ENCODE measurements at places on chromosomes 7 and 10.
A peak's percentile ranks its signal among the peaks of the same experiment; 100 is the strongest.

DNA sequence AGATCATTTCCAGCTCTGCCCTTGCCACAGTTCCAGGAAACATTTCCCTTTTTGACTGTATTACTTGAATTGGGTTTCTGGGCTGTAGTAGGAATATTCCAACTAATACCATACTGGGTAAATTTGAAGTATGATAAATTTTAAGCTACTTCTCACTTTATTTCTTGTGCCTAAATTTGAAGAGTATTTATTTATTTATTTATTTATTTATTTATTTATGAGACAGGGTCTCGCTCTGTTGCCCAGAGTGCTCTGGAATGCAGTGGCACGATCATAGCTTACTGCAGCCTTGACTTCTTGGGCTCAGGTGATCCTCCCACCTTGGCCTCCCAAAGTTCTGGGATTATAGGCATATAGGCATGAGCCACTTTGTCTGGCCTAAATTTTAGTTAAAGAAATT, 105.5 kb downstream of the TPST1 start:
- no peak for DNase-seq
- H3K4me3 ChIP-seq = no peak overlapping the region
- H3K4me1 ChIP-seq = peaks cover 8% of the 10 kb centered on the region
- H3K27ac ChIP-seq = peak overlapping the region; percentile 10

- H3K4me3 ChIP-seq = no peak overlapping the region
- no peak for DNase-seq
- H3K27me3 ChIP-seq = no peaks in the 10 kb centered on the region
- no peak overlapping the region for H3K27ac ChIP-seq
- no peaks in the 10 kb centered on the region for H3K36me3 ChIP-seq
These were observed 56.4 kb upstream of the ECHDC3 start for GRCh38 chr10:11685787-11686218.

- peaks cover 18% of the 10 kb centered on the region for H3K4me1 ChIP-seq
- H3K27ac ChIP-seq = peak within 1 kb of the TSS; percentile 80
- peak; percentile 82 for DNase-seq
- H3K36me3 ChIP-seq = no peaks in the 10 kb centered on the region
- H3K4me3 ChIP-seq = peak within 1 kb of the TSS; percentile 91
- H3K27me3 ChIP-seq = no peaks in the 10 kb centered on the region
These were observed at the start of gene UBE2D1 for GRCh38 chr10:58334817-58335305. UBE2D1 (plus strand) TSS chr10:58335006; CDS start chr10:58335202, 196 bp downstream.

GRCh38 chr10:26243351-26243720, 26.8 kb downstream of the GAD2 start:
- no peaks in the 10 kb centered on the region for H3K27me3 ChIP-seq
- no peak overlapping the region for H3K4me3 ChIP-seq
- H3K4me1 ChIP-seq = no peaks in the 10 kb centered on the region
- no peaks in the 10 kb centered on the region for H3K36me3 ChIP-seq
- no peak for DNase-seq

GRCh38 chr10:100825325-100825875, 80.0 kb downstream of the PAX2 start:
- H3K27me3 ChIP-seq = peaks cover 8% of the 10 kb centered on the region
- H3K36me3 ChIP-seq = no peaks in the 10 kb centered on the region
- no peak overlapping the region for H3K27ac ChIP-seq

GRCh38 chr7:46508583-46508982, 587.5 kb upstream of the IGFBP3 start:
- no peaks in the 10 kb centered on the region for H3K4me1 ChIP-seq
- no peaks in the 10 kb centered on the region for H3K36me3 ChIP-seq
- DNase-seq = no peak
- no peak overlapping the region for H3K27ac ChIP-seq
- H3K27me3 ChIP-seq = no peaks in the 10 kb centered on the region

GRCh38 chr10:130545697-130546096, 409.5 kb downstream of the GLRX3 start:
- no peak overlapping the region for H3K4me3 ChIP-seq
- no peak for DNase-seq
- no peaks in the 10 kb centered on the region for H3K36me3 ChIP-seq

Measured in liver (tissue), 10 donors.